ENCODE measurements at places on chromosomes 7 and 10. TPM values are rescaled to one million over a fixed set of nuclear protein-coding genes. Genes with fewer than 3 reads are reported as not detected.

The DNAH11 gene
- total RNA-seq: 24.1 TPM

DNA sequence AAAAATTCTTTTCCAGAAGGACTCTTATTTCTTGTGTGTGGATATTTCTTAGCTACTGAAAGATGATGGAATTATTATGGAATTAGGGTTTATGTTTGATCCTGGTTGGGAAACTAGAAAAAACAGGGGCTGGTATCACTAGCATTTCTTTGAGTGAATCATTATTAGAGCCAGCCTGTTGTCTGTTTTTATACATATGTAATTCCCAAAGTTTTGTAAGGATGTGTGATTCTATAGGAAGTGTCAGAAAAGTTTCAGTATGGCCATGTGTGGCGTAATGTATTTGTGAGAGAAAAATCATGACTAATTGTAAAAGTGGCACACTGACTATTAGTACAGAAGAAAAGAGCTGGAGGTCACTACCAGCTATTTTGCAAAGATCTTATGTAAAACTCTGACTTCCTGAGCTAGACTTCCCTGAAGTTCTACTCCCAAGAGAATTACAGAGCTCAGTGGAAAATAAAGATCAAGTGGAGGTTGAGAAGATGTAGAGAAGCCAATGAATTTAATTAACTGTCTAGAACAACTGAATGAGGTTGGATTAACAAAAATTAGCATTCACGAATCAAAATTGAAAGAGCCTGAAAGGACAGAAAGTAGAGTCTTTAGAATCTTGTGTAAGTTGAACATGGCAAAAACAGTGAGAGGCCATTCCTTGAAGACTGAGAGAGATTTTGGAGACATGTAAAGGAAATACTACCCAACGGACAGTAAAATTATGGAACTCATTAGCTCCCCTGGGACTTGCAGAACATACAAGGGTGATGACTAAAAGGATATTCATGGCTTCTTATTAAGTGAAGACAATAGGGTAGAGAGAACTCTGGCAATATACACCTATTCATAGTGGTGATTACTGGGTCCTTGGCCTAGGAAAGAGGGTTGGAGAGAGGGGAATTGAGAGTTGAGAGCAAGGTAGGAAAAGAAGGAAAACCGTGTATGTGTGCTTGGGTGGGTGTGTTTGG is 12.5 kb downstream of the ZNF365 start:
- DNase-seq: no peak

- peak; percentile 53 for DNase-seq
These were observed 114.6 kb upstream of the SFMBT2 start for GRCh38 chr10:7525314-7526016.

GRCh38 chr10:59971915-59972314 is 65.6 kb upstream of the CCDC6 start:
- DNase-seq: no peak

DNA sequence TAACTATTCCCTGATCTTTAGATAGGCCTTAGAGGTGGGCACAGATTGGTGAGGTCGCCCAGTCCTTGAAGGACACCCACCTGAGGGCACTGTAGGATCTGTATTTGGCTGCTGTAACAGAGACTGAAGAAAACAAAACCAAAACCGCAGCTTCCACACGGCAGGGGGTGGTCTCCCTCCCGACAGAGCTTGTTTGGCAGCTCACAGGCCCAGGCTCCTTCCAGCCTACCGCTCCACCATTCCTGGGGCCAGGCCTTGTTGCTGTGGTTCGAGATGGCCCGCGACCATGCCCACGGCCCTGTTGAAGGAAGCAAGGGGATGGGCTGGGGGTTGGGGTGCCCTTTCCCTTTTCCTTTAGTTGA is 30.4 kb downstream of the ZNF783 start:
- no peak for DNase-seq

GRCh38 chr10:89160339-89160738 is 46.8 kb downstream of the CH25H start:
- DNase-seq: no peak

The VOPP1 gene
- total RNA-seq: 33.7 TPM

The DGKI gene
- under 0.01 TPM for total RNA-seq

- DNase-seq: no peak
These were observed 34.5 kb downstream of the CHN2 start for GRCh38 chr7:29229066-29229465.

GRCh38 chr7:82760831-82761230 is 317.3 kb upstream of the CACNA2D1 start:
- no peak for DNase-seq

DNA sequence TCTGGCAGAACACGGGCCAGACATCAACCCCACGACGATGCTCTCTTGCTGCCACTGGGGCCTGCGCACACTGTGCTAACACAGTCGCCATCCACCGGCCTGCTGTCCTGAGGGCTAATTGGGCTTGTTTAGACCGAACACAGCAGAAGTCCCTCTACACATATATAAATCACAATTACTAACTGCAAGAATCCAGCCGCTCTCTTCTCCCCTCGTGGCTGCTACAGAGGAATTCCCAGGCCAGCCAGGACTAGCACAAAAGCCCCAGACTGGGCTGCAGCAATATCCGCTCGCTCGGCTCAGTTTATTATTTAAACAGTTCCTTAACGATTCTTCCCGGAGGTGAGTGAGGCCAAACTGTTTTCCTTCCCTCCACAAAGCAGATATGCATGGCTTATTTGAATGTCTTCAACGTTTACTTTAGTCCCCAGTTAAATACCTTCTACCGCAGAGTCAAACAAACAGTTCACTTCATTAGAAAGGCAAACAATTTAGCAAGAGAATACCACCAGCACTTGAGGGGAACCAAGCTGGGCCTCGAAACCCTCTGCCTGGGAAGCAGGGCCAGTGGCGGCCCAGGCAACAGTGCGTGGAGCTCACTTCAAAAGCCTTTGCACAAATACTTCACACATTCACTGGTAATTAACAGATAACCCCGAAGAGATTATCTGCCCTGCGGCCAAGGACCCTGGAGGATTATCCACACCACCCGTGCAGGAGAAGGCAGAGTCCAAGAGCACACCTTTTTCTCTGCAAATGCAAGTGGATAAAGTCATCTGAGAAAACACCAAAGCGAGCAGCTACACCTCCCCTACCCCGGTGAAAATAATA is 145.3 kb downstream of the GLI3 start:
- DNase-seq: no peak

The LRMDA gene
- 16.2 TPM for total RNA-seq

DNA sequence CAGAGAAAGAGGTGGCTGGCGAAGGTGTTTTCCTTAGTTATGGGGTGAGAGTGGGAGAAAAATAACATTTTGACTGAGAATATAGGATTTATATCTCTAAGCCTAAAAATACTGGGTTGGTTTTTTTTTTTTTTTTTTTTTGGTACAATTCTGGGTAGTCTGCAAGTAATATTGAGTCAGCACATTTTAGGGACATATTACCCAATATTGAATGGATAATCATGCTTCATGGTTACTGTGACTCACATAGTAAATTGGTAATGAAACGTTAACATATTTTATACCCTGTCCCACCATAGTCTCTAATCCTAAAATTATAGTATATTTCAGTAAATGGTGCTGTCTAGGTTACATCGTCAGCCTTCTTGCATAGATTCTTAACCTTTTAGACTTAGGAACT is 91.4 kb downstream of the TPST1 start:
- DNase-seq: no peak

DNA sequence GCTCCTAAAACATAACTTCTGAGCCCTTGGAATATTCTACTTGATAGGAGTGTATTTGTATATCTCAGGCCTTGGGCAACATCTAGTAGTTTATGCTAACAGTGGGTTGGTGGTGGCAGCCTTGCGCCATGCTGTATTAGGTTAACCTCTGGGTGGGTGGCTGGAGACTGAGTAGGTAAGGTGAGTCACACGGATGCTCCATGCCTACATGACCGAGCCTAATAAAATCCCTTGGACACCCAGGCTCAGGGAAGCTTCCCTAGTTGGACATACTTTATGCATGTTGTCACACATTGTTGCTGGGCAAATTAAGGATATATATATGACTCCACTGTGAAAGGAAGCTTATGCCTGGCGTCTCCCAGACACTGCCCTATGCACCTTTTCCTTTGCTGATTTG is 6.0 kb upstream of the DAGLB start:
- no peak for DNase-seq

DNA sequence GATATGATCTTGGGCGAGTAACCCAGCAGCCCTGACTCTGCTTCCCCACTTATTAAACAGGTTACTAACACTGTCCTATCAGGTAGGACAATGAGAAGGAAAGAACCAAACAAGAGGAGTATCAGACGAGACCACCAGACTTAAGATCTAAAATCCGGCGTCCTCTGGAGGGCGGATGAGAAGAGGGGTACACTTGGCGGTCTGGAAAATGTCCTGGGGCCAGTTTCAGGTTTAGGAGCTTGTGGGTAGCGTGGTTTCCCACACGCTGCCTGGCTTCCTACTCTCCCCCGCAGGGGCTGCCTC is 635 bp downstream of the ZNF32 start:
- DNase-seq: no peak
